Smooth muscle cell of the coronary artery (primary cell): ENCODE measurements at places on chromosomes 7 and 10. TPM values are rescaled to one million over a fixed set of nuclear protein-coding genes. Genes with fewer than 3 reads are reported as not detected.

CALML3 gene
- not detected in 2 replicates for total RNA-seq

SFXN2 gene
- 4.1 and 5.6 TPM in 2 replicates for total RNA-seq

OGDHL gene
- total RNA-seq = 0.12 and 2.0 TPM in 2 replicates

SUV39H2 gene
- 4.4 and 7.5 TPM in 2 replicates for total RNA-seq

SFTPA1 gene
- total RNA-seq = not detected in 2 replicates

CHRM2 gene
- not detected in 2 replicates for total RNA-seq

CYP3A7 gene
- total RNA-seq = 0.23 TPM in 1 of 2 replicates, not detected in the other

ABCA13 gene
- under 0.01 and 0.08 TPM in 2 replicates for total RNA-seq

FKBP9 gene
- 252 and 474 TPM in 2 replicates for total RNA-seq

FAM241B gene
- 0.60 TPM in 1 of 2 replicates, not detected in the other for total RNA-seq

ASB10 gene
- not detected in 2 replicates for total RNA-seq

CRTAC1 gene
- 0.08 and 0.12 TPM in 2 replicates for total RNA-seq

SPDYE18 gene
- total RNA-seq = 0.08 and 0.94 TPM in 2 replicates

RAPGEF5 gene
- 1.7 and 1.9 TPM in 2 replicates for total RNA-seq

OR13A1 gene
- 0.12 TPM in 1 of 2 replicates, not detected in the other for total RNA-seq

DPYSL4 gene
- total RNA-seq = 4.9 and 7.2 TPM in 2 replicates

FGFBP3 gene
- total RNA-seq = 0.23 TPM in 2 replicates

EBF3 gene
- total RNA-seq = 3.9 and 8.8 TPM in 2 replicates
